ENCODE measurements at places on chromosomes 5 and 9. TPM values are rescaled to one million over a fixed set of nuclear protein-coding genes. Genes with fewer than 3 reads are reported as not detected.

The SKIC3 gene
- 58.4 TPM for total RNA-seq

The NRG2 gene
- total RNA-seq, result 1.9 TPM

The LHFPL2 gene
- total RNA-seq, result 6.0 TPM

The PCA3 gene
- not detected for total RNA-seq

The GMCL2 gene
- total RNA-seq, result not detected

The IL33 gene
- 29.6 TPM for total RNA-seq

DNA sequence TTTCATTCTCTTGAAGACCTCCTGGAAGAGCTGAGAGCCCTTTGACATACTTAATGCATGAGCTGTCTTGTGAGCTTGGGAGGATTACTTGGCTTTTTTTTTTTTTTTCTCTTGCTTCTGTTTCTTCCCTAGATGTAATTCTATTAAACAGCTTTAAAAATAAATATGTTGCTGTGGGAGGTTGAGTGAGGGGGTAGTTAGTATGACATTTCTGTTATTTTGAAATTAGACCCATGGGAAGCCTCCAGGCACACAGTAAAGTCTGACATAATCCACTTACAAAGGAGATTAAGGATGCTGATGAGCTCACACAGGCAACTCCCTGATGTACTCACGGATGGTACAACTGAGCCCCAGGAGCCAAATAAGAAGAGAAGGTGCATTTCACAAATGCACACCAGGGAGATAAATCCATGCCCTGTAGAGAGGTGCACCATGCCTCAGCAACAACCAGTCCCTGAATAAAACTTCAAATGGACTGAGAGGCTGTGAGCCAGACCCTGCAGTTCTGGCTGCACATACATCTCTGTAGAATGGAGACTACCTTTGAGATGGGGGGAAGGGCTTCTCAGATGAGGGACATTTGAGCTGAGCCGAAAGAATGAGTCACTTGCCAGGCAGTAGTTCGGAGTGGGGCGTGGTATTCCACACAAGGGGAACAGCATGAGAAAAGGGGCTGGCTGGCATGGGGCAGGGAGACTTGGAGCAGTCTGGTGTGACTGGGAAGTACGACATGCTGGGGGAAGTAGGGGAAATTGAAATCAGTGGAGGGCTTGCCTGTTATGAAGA is 68.7 kb downstream of the ACTL7B start:
- no peak for DNase-seq

DNA sequence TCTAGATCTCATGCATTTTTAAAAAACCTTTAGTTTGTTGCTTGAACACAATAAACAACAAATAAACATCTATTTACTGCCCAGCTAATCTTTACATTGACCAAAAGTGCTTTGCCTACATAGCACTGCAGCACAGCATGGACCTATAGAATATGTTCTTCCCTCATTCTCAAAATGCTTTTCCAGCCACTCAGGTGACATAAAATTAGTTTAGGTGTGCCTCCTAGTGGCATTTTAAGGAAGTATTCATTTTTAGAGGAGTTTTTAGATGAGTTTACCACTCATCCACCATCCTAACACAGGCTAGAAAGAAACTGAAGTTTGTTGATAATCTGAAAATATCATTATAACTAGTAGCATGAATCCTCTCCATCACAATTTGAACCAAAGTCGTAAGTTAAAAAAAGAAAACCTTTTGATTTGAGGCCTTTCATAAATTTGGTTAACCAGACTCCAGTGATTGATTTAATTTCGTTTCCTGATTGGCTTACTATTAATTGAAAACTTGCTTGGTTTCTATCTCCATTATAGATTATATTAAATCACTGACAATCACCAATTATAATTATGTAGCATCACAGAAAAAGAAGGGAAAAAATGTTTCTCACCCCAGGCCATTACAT is 12.6 kb downstream of the PLGRKT start:
- no peak for DNase-seq

DNA sequence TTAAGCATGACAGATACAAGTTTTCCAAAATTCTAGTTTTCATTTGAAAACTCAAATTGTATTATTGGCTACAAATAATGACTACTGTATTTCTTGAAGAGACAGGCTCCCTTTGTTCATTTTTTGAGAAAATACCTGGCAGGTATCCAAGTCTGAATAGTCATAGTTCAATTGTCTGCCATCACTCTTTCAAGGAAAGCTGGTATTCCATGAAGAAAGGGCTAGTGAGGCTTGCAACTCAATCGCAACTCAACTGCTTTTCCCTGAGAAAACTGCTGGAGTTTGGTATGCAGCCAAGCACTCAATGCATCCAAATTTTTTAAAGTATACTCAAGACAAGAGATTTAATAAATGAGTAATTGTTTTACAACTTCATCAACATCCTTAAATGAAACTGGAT is 61.4 kb upstream of the TRIO start:
- no peak for DNase-seq

DNA sequence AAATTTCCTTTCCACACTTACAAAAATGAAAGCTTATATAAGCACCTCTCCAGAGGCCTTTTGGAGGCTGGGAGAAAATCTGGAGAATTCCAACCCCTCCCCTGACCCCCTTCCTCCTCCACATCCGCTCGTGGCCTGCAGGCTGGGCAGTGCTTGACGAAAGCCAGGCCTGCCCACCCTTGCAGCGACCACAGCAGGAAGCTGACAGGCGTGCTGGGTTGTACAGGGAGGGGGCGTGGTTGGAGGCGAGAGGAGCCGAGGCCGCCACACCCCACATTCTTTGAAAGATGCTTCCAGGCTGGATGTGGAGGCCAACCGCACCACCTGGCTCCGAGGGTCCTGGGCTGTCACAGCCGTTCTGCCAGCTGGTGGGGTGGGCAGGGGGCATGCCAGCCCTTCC is 47.8 kb upstream of the IER5L start:
- DNase-seq, result peak; percentile 90

GRCh38 chr9:34995670-34996060 is 6.1 kb downstream of the DNAJB5 start:
- no peak for DNase-seq

DNA sequence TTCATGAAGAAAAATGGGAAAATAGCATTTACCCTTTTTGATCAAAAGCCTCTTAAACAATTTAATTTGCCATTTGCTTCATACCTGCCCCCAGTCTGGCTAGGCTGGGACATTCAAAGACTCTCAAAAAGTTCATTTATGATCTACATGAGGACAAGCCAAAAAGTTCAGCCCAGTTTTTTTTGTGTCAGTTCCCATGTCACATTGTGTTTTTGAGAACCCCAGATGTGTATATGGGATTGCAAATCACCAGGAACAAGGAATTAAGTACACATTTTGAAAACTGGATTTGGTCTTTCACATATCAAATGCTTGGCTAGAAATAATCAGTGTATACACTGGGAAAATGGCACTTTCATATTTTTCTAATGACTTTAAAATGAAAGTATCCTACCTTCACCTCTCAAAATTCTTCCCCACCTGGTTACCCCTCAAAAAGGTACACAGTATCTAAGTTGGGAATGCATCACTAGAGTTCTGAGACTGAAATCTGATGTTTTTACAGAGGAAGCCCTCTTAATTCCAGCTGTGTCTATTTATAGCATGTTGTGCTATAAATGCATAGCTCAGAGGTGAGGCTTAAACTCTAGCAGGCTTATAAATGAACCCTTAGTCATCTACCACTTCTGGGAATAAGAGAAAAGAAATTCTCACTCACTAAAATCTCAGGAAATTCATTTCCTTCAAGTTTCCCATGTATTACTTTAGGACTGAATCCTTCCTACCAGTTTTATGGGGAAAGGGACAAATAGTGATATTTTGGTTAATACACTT is 9.3 kb downstream of the STOM start:
- DNase-seq, result no peak

GRCh38 chr9:136526625-136527066 is 19.2 kb downstream of the NOTCH1 start:
- DNase-seq, result no peak

DNA sequence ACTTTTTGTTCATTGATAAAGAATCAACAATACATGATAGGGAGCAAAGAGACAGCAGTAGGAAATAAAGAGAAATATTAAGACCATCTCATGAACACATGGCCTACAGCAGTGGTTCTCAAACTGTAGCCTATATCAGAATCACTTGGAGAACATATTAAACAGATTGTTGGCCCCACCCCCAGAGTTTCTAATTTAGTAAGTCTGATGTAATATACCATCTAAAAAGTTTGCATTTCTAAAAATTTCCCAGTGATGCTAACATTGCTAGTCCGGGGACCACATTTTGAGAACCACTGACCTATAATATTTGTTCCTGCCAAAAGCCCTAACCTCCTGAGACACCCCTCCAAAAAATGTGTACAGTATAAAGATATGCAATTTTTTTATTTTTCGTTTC is 306.2 kb upstream of the NREP start:
- DNase-seq, result no peak

DNA sequence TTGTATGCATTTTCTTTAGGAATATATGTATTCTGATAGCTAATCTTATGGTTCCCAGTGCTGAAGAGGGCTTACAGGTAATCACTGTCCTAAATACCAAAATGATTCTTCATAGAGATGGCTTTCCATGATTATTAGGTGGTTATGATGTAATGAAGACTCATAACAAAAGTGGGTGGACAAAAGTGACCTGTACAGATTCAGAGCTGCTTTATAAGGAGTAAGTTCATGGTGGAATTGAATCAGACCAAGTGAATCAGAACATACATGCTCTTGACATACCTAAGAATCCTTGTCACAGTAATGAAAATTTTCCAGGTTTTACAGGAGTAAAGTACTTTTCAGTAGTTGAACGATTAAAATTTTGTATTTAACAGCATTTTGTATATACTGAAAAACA is 105.6 kb downstream of the NIPBL start:
- no peak for DNase-seq

DNA sequence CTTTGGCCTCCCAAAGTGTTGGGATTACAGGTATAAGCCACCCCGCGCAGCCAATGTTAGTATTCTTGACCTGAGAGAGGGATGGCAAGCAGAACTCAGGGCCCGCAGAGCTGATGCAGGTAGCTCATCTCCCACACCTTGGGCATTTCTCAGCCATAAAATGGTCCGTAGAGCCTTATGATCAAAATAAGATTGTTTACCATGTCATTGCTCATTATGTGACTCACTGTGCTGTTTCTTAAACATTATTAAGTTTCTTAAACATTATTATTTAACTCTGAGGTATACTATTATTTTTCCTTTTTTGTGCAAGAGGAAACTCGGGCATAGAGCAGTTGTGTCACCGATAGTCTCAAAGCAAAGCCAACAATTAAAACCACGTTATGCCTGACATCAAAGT is 42.4 kb upstream of the POU4F3 start:
- no peak for DNase-seq

GRCh38 chr5:74685979-74686631 is 1.1 kb downstream of the HEXB start:
- no peak for DNase-seq

DNA sequence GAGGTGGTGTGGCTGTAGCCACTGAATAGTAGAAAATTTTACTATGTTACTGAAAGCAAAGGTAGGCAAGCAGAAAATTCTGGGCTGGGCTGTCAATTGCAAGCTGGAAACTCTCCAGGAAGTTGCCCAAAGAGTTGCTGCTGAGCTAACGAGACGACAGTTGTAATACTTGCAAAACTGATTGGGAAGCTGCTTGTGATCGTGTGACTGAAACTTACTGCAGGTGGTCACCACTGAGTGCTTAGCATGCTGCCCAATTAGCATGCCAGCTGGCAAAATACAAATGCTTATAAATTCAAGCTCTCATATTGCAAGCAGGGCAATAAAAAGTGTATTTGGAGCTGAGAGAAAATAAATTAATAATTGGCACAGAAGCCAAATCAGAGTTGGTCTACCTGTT is 758.5 kb upstream of the EDIL3 start:
- DNase-seq, result no peak

- no peak for DNase-seq
Measured at GRCh38 chr5:18807256-18808149, 1173.2 kb downstream of the TAF11L14 start.

DNA sequence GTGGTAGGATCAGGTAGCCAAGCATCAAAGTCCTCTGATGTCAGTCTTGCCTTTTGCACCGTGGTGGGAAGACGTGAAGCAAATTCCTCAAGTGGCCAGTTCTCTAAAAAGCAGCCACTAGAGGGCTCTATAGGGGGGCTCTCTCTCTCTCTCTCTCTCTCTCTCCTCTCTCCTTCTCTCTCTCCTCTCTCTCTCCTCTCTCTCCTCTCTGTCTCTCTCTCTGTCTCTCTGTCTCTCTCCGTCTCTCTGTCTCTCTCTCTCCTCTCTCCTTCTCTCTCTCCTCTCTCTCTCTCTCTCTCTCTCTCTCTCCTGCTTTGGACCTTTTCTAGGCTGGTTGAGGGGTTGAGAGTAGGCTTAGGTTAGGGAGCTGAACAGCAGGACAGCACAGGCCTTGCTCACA is 13.9 kb upstream of the OSMR start:
- DNase-seq, result no peak

GRCh38 chr5:10374046-10375022 is 20.8 kb downstream of the MARCHF6 start:
- no peak for DNase-seq

GRCh38 chr9:127161081-127161624 is 38.7 kb upstream of the ANGPTL2 start:
- DNase-seq, result no peak

DNA sequence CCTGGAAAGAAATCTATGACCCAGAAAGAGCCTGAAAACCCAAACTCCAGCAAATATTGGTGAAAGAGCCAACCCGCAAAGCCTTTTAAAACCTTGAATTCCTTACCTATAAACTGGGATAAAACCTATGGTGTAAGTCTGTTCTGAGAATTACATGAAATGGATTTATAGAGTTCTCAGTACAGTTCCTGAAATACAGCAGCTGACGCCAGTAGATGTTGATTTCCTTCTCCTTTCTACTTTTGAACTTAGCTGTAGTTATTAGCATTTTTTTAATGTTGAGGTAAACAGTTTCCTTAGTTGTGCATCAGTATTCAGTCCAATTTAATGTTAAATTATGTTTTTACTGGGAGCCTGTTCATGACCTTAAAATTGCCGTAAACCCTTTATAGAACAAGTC is 3.7 kb downstream of the SPIN1 start:
- no peak for DNase-seq

DNA sequence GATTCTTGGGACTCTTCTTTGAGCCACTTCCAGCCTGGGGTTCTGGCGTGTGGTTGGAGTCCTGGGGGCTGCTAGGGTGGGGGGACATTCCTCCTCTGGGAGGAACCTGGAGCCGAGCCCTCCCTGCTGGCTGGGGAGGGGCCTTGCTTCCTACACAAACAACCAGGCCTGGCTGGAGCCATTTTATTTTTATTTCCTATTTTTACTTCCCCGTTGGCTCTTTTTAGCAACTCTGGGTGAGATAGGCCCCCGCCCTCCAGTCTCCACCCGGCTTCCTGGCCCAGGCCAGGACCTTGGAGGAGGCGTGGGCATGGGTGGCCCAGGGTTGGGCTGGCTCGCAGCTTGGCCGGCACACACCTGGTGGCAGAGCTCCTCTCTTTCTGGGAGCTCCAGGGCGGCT is 15.1 kb downstream of the RXRA start:
- no peak for DNase-seq

DNA sequence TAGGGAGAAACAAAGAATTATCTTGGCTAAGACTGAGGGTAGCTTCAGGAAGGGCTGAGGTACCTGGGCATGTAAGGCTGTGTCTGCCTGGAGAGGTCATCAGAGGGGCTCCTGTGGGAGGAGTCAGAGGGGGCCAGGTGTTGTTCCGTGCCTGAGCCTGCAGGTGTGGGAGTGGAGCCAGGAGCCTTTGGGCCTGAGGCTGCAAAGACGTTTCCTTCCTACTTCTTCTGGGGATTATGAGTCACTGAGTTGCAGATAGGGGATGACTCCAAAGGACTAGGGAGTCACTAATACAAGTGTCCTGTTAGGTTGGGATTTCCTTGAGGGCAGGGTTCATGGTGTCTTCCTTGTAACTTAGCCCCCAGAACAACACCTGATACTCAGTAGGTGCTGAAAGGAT is 391.1 kb downstream of the ARHGEF28 start:
- DNase-seq, result no peak
